ENCODE measurements at places on chromosomes 12 and 14.

DNA sequence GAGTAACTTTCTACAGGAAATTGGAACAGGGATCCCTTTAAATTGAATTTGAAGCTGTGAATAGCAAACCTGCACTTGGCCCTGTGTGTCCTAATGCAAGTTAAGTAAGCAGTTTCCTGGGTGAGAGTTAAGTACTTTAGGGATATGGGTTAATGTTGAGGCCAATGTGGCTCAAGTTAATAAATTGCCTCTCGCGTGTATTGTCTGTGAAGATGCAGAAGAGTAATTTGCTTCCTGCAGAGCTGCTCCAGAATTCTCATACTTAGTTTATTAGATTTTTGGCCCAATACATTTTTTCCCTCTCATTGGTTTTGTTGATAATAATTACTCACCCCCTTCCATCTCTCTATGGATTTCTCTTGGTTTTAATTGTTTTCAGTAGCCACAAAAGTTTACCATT, 86.5 kb downstream of the SLC25A47 start:
- DNase-seq = no peak

- DNase-seq = no peak
These were observed 149.1 kb downstream of the NTF3 start for GRCh38 chr12:5581019-5581418.

- DNase-seq = no peak
These were observed 577.4 kb downstream of the MED13L start for GRCh38 chr12:115700081-115700480.

GRCh38 chr12:114875313-114875712, 191.3 kb upstream of the TBX3 start:
- no peak for DNase-seq

DNA sequence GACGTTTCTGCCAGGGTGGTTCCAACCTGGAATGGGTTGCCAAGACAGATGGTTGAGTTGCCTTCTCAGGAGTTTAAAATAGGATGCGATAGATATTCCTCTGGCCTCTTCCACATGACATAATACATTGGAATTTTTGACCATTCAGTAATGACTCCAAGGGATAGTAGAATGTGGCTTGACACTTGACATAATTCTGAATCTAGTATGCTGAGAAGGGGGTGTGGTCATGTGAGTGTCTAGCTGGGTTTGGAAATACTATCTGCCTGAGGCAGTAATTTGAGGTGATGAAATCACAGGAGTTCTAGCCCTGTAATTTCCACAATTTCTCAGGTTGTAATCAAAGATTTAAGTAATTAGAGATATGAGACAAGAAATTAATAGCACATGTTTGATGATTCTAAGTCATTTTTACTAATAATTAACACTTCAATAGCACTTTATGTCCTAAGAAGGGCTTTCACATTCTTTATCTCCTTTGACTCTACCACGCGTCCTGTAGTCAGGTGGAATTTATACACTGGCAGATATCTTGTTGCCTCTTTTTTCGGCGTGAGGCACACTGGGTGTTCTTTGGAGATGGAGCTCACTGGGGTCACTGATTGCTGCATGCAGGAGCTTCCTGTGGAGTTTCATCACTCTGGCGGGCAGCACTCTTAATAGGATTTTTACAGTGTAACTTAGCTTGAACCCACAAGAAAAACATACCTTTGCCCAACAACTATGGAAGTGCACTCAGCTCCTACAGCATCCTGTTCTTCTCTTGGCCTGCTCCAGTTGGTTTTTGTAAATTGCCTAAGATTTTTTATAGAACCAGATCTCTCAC, 3.2 kb upstream of the AMIGO2 start:
- DNase-seq = peak; percentile 70

GRCh38 chr12:2974560-2974971, 15.4 kb downstream of the TEAD4 start:
- peak; percentile 26 for DNase-seq

GRCh38 chr14:77140359-77141213, 1.0 kb downstream of the ZDHHC22 start:
- DNase-seq = no peak

DNA sequence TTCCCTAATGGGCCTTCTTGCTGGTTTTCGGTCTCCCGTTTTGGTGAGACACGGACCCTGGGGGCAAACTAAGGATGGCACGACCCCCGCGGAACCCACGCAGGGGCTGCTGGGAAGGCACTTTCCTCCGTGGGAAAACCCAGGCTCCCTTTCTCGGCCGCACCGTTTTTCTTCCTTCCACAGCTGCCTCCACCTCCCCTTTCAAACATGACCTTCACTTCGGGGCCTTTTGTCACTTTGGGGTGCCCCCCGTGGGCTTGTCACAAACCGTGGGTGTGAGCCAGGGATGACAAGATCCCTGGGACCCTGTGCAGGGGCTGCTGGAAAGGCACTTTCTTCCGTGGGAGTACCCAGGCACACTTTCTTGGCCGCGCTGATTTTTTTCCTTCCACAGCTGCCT, 268.7 kb downstream of the ALG10 start:
- no peak for DNase-seq

DNA sequence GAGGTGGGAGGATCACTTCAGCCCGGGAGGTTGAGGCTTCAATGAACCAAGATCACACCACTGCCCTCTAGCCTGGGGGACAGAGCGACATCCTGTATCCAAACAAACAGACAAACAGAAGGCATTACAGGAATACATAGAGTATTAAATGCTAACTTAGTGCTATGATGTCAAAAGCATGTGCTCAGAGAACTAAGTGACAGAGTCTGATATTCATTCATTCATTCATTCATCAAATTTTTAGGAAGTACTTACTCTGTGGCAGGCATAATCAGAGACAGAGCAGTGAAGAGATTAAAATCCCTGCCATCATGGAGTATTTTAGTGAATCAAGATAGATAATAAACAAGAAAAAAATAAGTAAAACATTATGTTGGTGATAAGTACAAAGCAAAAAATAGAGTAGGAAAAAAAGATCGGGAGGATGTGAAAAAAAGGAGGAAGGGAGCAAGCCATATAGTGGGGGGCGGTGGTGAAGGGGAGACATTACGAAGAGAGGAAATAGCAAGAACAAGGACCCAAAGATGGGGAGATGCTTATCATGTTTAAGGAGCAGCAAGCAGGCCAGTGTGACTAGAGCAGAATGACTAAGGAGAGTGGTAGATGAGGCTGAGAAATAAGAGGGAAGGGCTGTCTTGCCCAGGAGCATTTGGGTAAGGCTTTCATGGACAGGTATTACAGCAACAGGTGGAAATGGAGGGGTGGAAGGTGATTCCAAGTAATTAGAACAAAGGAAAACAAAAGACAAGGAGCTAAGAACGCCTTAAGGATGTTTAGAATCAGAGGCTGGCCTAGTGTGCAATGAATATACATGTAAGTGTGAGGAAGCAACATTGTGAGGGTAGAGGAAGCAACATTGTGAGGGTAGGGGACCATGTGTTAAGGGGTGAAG, 2.8 kb downstream of the MAP4K5 start:
- no peak for DNase-seq

DNA sequence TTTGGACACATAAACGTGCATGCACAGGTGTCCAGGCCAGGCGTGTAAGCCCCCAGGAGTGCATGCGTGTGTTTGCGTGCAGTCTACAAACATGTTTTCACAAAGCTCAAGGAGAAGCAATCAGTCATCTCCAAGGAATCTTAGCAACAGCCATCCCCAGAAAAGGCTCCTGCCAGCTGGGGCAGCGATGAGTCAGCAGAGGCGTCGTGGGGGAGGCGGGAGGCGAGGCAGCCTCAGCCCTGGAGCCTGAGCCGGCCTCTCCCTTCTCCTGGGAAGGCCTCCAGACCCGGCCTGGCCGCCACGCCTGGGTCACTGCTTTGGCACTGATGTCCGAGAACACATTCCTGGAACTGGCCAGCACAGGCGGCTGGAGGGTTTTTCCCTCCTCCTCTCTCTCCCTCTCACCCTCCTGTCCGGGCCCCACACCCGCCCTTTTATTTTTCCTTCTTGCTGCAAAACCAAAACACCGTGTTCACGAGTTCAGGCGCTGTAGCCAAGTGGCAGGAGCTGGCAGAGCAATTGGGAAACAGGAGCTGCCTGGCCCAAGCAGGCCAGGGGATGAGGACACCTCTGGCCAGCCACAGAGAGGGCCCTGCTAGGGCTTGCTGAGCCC, 92.7 kb downstream of the LRRC74A start:
- DNase-seq = peak; percentile 97

- DNase-seq = no peak
These were observed 141.1 kb downstream of the PAWR start for GRCh38 chr12:79549531-79550271.

DNA sequence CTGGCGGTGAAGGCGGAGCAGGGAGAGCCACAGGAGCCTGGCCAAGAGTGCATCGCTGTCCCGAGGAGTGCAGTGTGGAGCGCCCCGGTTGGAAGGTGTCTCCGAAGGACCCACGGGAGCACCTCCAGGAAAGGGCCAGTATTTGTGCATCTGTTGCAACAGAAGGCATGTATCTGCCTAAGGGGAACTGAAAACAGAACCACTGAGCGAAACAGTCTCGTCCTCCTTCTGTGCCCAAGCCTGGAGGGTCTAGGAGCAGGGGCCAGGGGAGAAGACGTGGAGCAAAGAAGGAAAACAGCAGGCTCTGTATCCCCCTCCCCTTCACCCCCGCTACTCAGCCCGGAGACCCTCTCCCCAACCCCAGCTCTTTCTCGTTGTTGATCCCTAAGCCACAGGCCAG, 5.3 kb upstream of the LRRC10 start:
- DNase-seq = no peak

DNA sequence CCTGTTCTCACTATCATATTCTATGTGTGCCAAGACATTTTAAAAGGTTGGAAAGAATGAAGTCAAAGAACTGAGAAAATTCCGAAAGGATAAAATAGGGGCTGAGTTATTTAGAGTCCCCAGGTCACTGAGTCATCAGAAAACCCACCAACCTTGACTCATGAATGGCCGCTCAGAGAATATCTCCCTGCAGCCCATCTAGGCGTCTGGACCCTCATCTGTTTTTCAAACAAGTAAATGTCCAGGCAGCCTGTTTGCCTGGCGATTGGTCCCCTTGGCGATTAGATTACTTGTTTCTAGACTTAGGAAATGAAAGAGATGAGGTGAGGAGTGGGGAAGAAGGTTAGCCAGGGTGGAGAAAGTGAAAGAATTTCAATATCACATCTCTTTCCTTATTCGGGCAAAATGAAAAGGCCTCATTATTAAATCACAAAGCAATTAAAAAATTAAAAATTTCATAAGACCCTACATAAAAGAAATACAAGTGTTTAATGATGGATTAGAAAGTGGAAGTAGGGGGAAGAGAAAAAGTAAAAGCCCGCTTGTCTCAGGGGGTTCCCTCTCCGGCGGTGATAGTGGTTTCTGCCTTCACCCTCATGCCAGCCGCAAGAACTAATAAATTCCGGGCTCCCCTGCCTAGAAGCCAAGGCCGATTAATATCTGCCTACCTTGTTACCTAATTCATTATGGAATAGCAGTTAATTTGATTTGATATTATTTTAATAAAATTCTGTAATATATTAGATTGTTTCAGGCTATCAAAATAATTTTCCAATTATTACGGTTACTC, 415.9 kb downstream of the BCL11B start:
- no peak for DNase-seq

DNA sequence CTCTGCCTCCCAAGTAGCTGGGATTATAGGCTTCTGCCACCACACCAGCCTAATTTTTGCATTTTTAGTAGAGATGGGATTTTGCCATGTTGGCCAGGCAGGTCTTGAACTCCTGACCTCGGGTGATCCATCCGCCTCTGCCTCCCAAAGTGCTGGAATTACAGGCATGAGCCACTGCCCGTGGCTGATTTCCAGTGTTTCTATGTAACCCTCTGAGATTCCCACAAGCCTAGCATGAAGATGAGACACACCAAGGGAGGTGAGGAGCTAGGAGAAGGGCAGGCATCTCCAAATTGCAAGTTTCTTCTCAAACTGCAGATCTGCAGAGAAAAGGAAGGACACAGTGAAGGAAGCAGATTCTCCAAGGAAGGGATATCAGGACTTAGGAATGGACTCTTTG, 125.0 kb downstream of the CACNA1C start:
- DNase-seq = no peak

- no peak for DNase-seq
These were observed 21.1 kb downstream of the IFNG start for GRCh38 chr12:68138480-68138879.

- DNase-seq = no peak
These were observed 63.3 kb upstream of the CDKN3 start for GRCh38 chr14:54333511-54333910.

GRCh38 chr14:70530417-70530816, 4.4 kb downstream of the ADAM20 start:
- DNase-seq = no peak

DNA sequence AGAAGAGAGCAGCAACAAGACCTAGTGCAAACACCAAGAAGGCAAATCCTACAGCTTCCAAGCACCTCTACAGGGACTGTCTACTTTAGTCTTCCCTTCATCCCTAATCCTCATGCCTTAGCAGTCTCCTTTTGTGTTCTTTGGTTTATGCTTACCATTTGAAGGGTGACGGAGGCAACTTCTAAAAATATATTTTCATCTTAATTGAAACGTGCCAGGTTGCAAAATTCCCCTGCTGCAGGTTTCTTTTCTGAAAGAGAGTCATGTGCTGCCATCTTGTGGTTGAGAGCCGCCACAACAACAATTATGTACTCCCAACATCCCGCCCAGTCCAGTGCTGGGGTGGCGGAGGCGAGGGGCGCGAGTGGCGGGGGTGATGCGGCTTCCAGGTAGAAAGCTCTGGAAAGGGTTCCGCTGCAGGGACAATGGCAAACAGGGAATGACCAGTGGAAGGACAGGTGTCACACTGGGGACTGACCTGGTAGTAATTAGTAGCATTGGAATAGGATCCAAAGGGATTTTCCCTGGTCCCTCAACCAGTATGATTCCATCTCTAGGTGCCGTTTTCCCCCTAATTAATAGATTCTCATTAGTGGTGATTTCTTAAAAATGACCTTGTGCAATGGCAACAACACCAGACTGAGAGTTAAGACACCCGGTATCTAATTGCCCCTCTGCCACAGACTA, 80.3 kb upstream of the GNG2 start:
- peak; percentile 77 for DNase-seq
